Stimulated activated naive CD4-positive, alpha-beta T cell treated with Interleukin-2 at 50 U/mL for 16 hours (primary cell): ENCODE measurements at places on chromosomes 2 and 18.

- no peak for DNase-seq
These were observed 111.1 kb upstream of the B3GNT2 start for GRCh38 chr2:62084801-62085200.

- DNase-seq, result no peak
These were observed 40.2 kb upstream of the TGIF1 start for GRCh38 chr18:3409811-3410210.

DNA sequence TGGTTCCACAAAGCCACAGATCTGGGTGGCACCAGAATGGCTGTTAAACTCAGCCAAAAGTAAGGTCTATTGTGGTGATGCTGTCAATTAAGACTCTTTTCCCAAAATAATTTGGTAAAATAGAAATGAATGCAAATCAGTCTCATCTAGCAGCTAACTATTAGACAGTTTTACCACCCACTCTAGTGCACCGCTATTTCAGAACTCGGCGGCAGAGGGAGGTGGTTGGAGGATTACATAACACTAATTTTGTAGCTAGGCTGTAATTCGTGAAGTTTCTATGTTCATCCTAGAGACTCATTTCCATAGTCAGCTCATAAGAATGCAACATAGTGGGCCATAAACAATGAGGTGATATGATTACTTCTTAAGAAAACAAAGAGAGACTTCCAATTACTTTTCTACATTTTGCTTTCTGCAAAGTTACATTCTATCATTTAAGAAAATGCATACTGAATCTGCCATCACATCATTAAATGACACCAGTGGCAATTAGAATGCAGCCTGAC lies 413.8 kb downstream of the FBXO15 start:
- DNase-seq, result no peak

DNA sequence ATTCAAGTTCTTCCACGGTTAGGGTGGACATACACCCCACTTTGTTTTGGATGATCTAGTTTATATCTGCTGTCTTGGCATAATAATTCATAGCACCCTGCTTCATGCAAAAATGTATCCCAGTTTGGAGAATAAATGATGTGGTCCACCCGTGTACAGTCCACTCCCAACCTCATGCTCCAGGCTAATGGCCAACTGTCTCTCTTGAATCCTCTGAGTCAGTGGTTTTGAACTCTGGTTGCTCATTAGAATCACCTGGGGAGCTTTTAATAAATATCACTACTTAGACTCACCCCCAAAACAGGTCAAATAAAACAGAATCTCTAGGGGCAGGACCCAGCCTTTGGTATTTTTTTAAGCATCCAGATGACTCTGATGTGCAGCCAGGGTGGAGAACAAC lies 78.5 kb downstream of the SDC1 start:
- no peak for DNase-seq

GRCh38 chr2:134253804-134254203 lies at the start of gene MGAT5:
Gene MGAT5, plus strand, starts transcription at chr2:134254072. Its CDS starts 332 bp downstream, at chr2:134254404.
- DNase-seq, result no peak

DNA sequence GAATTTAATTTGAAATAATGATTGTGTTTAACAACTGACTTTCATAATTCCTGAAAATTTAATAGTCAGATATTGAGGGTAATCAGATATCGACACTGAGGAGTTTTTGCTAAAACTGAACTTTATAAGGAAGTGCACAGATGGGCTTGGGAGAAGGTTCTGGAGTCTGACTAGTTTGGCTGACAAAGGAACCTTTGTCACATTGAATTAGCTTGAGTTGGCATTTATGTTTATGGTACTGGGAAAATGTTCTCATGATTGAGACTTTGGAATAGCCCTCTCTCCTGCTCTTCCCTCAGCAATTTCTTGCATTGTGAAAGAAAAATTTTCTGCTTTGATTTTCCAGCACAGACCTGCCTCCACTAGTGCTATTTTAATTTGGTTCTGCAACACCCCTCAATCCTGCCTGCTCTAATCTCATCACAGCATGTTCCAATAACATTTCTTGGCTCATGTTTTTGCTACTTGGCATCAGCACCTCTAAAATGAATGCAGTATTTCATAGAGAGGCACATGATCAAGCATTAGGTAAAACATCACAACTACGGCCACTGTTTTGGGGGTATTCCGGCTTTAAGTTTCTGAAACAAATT lies 133.9 kb upstream of the FSHR start:
- no peak for DNase-seq

DNA sequence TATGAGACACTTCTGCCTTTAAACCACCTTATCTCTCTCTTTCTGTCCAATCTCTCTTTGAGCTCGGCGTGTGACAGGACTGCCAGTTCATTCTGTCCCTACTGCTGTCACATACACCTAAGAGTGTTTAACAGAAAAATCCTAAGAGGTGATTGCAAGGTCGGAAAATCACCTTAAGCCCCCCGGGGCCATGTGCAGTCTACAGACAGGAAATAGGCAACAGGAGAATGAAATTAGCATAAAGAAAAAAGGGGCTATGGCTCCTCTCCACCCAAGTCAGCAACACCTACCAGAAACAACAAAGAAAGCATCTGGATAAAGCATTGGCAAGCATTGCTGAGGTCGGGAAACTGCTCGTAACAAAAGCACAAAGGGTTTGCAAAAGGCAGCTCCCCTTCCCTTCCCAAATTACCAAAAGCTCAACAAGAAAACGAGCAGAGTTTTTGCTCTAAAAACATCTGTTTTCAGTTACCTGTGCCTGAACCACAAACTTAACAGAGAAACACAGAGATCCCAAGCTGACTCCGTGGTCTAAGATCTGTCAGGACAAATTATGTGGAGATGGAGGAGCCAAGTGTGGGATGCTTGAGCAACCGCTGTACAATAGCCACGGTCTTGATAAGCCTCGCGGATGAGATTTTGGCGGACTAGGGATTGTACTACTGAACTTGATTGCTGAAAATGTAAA lies 30.4 kb downstream of the ANKRD44 start:
- no peak for DNase-seq

- no peak for DNase-seq
These were observed 2.3 kb upstream of the PTPN18 start for GRCh38 chr2:130353291-130354138.

- DNase-seq, result no peak
These were observed 361.6 kb downstream of the MYCN start for GRCh38 chr2:16301961-16302360.

DNA sequence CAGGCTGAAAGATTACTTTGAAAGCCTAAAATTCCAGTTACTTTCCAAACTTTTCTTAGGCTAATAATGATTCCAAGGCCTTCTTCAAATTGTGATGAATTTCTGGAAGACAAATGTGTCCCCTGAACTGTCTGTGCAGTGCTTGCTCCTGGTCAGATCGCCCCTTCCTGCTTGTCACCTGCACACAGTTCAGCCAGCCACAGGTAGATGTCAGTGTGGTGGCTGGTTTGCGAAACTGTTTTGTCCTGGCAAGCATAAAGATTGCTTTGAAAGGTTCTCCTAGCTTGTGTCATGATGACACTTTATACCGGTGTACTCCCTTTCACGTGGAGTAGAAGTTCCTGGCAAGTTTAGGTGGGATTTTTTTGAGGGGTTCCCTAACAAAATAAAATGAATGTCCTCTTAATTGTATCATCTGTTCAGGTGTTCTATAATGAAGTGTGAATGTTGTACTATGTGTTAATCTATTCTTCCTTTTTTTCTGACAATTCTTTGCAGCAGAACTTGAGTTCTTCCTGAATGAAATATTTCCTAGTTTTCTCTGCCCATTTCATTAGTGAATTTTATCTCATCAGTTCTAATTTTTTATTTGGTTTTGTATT lies 298.8 kb downstream of the ZNF407 start:
- DNase-seq, result peak; percentile 2

DNA sequence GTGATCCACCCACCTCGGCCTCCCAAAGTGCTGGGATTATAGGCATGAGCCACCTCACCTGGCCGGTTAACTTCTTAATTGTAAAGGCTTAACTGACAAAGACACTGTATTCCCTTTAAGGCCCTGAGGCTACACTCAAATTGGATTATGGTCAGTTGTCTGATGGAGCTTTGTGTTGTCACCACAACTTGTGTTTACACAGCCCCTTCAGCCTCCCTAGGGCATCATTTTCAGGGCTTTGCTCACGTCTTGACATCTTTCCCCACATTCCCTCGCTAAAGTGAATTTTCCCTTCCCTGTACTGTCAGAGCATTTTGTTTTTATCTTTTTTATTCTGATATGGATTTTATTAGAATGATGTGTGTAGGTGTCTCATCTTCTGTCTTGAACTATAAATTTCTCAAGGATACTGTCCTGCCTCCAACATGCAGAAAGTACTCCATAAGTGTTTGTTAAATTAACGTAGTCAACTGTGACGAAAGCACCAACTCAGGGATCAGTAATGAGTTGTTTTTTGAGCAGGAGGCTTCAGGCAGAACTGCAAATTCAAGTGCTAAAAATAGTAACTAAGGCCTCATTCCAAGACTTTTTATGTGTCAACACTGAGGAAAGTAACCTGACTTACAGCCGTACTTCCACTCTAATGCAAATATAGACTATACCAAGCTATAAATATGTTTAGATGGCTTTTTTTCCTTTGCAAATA lies 77.1 kb upstream of the NARS1 start:
- no peak for DNase-seq

GRCh38 chr2:174704642-174705041 lies 59.6 kb downstream of the CHRNA1 start:
- no peak for DNase-seq

DNA sequence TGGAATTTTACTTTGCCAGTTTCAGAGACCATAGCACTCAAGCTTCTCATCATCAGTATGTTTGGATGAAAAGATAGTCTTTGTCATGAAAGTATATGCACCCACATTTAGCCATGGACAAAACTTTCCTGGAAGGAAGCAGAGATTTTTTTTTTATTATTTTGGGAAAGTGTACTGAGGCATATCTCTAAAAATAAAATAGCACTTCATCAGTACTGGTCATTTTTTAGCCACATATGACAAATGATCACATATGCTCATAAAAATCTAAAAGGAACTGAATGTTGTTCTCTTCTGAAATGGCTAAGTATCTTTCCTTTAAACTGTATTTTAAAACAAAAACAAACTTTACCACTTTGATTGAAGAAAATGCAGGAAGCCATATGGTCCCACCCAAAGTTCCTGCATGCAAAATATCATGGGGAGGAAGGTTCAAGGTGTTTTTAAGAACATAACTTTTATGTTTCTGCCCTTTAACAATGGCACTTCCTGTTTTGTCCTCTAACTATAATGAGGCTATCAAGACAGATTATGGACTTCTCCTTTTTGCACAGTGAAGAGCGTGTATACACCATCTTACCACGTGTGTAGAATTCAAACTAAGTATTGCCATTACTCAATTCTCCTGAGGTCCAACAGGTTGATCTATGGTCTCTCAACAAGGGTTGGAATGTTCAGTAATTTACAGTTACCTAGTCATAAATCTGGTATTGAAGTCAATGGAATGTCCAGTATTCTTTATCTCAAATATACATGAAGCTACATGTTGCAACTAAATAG lies 77.1 kb upstream of the SLC39A10 start:
- no peak for DNase-seq

DNA sequence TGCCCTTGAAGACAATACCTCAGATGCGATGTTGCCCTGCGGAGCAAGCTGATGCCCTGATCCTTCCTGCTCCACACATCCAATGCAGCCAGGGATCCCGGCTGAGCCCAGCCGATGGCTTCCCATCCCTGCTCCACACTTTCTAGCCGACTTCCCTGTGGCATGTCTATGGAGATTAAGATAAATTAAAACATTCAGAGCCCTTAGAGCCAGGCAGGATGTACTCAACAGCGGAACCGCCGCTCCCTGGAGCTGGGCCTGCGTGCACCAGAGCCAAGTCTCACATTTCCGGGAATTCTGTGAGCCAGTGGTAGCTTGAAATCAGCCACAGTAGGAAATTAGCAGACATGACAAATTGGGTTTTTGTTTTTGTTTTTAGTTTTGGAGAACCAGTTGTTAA lies 620.6 kb downstream of the GALR1 start:
- no peak for DNase-seq

DNA sequence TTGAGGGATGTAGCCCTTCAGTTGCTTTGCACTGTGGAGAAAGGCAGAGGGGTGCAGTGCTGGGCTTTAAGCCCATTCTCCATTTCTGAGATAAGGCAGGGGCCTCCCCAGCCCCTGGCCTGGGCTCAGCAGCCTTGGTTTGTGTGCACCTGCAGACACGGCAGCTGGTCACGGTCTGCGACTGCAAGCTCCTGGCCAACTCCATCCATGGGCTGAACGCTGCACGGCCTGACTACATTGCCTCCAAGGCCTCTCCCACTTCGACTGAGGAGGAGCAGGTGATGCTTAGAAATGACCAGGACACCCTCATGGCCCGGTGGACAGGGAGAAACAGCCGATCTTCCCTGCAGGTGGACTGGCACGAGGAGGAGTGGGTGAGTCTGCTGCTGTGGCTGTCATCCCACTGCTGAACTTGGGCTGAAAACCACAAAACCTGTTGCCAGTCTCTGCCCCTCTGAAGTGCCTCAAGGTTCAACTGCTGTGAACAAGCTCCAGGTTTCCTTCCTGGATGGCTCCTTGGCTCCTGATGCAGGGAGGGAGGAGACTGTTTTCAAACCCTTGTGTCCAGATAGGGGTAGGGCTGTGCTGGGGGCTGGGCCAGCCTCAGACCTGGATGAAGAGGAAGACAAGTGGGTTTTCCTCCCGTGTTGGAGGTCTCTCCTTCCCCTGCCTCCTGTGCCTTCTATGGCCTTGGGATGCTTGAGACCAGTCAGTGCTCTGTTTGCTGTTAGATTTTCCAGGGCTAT lies 54.0 kb downstream of the COA5 start:
- no peak for DNase-seq

GRCh38 chr2:222033541-222033940 lies 265.3 kb downstream of the PAX3 start:
- DNase-seq, result no peak

- DNase-seq, result no peak
These were observed 136.7 kb downstream of the SP3 start for GRCh38 chr2:173828189-173829142.

- no peak for DNase-seq
These were observed 133.0 kb upstream of the RASGRP3 start for GRCh38 chr2:33343387-33343895.

DNA sequence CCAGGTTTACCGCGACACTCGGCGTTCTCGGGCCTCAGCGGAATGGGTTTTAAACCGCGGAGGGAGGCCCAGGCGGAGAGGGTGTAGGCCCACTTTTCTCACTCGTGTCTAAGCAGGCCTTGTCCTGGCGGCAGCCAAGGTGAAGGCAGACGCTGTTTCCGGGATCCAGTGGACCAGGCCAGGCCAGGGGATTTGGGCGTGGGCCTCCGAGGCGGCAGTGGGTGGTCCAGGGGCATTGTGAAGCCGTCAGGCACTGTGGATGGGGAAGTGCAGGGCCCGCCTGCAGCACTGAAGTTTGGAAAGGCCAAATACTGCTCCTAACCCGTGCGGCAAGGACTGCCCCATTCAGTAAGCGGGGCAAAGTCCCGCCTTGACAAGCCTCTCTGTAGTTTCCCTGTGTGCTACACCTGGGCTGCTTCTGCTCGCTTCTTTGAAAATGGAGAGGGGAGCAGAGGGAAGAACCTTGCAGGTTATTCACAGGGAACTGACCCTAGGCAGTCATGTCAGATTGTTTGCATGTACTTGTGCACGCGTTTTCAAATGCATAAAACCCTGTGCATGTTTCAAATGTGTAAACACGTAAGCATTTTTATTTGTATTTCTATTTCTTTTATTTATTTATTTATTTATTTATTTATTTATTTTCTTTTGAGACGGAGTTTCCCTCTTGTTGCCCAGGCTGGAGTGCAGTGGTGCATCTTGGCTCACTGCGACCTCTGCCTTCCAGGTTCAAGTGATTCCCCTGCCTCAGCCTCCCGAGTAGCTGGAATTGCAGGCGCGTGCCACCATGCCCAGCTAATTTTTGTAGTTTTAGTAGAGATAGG lies 7.5 kb upstream of the DLX2 start:
- DNase-seq, result no peak
